Right forelimb (tissue), 1 donor: ENCODE measurements at places on chromosomes 1 and 21.

DNA sequence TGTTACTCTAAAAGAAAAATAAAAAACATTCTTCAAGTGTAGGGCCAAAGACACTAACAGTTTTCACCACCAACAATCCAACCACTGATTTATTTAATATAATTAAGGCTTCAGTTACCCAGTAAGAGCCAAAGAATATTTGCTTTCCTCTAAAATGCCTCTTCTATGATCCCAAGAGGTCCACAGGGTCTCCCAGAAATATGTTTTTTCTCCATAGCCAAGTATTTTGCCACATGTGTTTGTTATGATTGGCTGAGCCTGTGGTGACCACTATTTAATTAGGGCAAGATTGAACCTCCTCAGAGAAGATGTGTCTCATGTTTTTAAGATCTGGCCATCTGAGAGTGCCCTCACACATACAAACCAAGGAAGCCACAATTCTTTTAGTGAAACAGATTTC lies 135.9 kb downstream of the TPR start:
- no peak for DNase-seq

DNA sequence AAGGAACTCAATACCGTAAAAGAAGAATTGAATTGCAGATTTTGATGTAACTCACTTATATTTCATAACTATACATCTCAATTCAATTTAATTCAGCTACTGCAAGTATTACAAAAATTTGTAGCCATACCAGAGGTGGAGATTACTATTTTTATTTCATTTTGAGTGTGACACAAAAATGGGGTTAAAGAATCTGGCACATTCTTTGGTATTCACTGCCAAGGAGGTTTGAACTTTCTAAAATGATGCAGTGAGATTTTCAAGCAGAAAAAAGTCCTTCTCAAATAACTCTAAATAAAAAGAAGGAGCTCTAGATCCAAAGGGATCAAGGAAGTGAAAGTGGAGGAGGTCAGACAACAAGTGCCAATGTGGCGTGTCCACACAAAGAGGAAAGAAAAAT lies 569.0 kb downstream of the DPYD start:
- DNase-seq = no peak

- DNase-seq = no peak
These were observed 246.9 kb upstream of the IRF2BP2 start for GRCh38 chr1:234856845-234857245.

DNA sequence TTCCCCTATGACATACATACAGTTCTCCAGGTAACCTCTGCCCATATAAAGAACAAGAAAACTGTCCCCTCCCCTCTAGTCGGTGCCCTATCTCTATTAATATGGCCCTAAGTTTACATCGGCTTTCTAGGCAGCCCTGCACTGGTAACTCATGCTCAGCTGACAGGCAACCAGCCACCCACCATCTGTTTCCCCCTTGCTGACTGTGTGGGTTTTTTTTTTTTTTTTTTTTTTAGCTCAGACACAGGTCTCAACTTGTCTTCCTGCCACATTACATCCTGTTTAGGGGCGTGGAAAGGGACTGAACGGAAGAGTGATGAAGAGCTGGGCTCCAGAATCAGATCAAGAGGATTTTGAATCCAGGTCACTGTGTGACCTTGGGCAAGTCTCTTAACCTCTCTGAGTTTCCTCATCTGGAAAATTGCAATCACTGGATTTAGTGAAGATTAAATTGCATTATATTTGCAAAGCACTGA lies 14.0 kb downstream of the LAPTM5 start:
- DNase-seq = no peak

- no peak for DNase-seq
These were observed 134.2 kb upstream of the HP1BP3 start for GRCh38 chr1:20921285-20921684.

GRCh38 chr1:94805912-94806311 lies 14.2 kb upstream of the SLC44A3 start:
- DNase-seq = peak; percentile 63

- peak; percentile 51 for DNase-seq
These were observed 5.3 kb upstream of the MROH9 start for GRCh38 chr1:170929835-170930554.

DNA sequence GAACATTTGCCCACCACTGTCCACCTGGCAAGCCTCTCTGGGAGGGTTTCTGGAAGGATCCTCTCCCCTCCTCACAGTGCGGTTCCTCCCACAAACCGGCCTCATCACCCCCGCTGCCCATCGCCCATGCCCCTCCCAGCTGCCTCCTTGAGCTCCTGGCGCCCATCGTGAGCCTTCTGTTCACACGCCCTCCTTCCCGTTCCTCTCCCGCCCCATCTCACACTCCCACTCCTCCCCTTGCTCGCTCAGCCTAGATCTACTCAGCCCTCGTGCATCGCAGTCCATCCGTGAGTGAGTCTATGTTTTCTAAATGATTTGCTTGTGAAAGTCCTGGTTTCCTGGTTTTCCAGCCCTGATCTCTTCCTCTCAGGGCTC lies 119.1 kb upstream of the C1orf174 start:
- DNase-seq = no peak

DNA sequence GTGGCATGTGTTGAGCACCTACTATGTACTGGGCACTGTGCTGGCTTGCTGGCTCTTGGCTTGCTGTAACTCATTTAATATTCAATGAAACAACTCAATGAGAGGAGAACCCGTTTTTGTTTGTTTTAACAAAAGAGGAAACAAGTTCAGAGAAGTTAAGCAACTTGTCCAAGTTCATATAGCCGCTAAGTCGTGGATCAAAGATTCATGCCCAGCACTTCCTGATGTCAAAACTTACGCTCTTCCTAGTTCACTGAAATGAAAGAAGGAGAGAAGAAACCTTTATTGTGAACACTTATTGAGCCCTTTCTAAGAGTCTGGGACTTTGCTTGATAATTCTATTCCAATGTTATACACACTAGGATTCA lies 475.9 kb downstream of the PTPRU start:
- DNase-seq = no peak

DNA sequence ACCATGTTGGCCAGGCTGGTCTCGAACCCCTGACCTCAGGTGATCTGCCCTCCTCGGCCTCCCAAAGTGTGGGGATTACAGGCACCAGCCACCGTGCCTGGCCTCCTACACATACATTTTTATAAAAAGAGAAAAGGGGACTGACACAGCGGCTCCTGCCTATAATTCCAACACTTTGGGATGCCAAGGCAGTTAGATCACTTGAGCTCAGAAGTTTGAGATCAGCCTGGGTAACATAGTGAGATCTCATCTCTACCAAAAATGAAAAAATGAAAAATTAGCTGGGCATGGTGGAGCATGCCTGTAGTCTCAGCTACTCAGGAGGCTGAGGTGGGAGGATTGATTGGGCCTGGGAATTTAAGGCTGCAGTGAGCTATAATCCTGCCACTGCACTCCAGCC lies 23.4 kb downstream of the ZNF281 start:
- no peak for DNase-seq

DNA sequence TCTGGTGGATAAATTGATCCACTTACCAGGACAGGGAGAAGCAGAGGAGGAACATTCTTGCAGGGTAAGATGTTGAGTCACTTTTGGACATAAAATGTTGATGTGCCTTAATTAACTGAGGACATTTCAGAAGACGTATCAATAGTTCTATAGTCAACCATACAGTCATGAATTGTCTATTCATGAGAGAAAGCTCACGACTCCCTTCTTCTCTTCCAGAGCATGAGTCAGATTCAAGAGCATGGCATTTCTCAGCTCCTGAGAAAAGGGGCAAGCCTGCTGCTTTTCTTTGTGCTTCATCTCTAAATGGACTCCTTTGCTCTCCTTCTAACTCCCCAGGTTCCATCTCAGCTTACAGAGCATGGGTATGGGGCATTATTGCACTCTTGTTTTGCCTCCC lies 55.7 kb downstream of the ADGRL4 start:
- DNase-seq = no peak

DNA sequence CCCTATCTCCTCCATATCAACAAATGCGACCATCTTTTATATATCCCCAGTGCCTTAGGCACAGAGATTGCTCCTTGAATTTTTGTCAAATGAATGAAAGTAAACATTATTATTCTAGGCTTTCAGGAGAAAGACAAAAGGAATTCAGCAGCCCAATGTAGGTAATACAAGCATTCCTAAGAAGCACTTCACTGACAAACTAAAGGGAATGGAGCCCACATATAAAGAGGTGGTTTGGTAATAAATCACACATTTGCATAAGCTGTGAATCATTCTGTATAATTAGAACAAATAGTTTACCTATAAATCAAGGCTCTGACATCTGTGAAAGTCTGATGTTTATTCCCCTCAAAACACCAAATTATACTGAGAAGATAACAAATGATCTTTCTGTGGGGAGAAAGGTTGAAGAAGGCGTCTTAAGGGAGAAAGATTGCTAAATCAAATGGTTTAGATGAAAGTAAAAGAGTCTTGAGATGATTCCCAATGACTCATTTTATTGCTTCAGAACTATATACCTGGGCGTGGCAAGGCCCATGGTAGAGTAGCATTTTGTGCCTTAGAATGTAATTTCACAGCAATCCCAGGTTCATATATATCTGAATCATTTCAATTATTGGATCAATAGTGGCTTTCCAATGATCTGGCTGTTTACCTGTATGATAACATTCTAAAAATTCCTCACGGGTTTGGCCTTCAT lies 558.1 kb downstream of the AGBL4 start:
- no peak for DNase-seq

DNA sequence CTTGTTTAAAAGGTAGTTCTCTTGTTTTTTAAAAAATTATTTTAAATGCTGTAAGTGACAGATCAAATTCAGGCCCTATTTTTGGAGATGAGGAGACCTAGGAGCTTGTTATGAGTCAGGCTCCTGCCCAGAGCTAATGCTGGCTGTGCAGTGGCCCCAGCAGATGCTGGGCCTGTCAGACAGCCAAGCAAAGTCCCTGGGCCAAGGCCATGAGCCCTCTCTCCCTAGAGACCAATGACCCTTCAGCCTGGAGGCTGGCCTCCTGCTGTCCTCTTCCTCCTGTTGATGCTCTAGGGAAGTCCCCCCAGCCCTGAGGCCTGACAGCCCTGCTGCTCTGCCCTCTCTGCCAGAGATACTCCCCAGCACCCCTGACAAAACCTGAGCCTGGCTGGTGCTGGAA lies 128.1 kb upstream of the CTTNBP2NL start:
- no peak for DNase-seq

GRCh38 chr1:35589516-35590427 lies 16.7 kb downstream of the TFAP2E start:
- no peak for DNase-seq

- no peak for DNase-seq
These were observed 162.2 kb upstream of the LHX8 start for GRCh38 chr1:74971982-74972381.

DNA sequence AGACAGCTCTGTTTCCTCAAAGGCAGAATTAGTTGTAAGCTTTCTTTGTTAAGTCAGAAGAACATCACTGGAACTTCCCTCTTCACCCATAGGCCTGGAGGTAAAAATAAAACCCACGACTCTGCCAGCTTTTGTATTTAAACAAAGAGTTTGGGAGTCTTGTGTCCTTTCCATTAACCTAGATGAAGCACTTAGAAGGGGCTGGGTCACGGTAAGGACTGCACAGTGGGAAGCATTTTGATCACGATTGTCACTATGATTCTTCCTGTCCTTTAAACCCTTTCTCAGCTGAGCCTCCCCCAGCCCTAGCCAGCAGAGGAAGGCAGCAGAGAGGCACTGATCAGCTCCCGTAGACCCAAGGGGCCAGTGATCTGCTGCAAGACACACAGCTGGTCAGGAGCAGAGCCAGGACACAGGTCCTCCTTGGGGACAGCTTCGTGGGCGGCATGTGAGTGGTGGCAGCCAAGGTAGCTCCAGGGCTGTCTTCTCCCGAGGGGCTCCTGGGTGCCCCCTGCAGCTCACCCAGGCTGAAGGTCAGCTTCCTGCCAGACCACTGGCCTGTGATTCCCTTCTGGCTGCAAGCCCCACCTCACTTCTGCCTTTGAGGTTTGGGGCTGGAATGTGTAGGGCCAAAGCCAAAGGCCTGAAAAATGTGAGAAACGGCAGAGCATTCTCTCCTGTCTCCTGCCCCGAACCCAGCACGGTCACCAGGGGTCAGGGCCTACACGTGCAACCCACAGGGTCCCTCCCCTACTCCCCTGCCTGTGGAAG lies 4.0 kb upstream of the LAPTM5 start:
- no peak for DNase-seq

GRCh38 chr1:114299331-114299975 lies 145.8 kb upstream of the SYT6 start:
- no peak for DNase-seq

DNA sequence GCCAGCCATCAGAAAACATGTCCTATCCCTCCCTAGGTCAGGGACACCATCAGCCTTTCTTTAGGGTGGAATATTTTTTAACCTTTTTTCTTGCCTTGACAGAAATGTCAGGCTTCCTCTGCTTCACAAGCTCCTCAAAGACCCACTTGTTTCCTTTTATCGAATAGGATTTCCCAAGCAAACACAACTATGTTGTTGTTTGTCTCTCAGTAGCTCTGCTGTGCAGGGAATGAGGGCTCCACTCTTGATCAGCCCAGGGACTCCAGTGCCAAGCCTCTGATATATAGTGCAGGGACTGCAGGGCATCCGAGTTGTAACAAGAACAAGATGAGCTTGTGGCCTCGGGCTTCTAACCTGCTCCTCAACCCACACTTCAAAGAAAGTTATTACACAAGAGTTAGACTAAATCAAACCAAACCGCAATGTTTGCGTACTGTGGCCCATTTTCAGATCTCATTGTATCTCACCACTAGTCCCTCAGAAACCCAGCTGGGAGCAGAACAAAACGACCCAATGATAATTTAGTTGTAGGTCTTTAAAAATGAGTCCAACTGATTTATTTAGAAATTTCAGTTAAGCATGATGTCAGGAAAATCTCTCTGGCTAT lies 108.1 kb downstream of the ATG4C start:
- DNase-seq = no peak

DNA sequence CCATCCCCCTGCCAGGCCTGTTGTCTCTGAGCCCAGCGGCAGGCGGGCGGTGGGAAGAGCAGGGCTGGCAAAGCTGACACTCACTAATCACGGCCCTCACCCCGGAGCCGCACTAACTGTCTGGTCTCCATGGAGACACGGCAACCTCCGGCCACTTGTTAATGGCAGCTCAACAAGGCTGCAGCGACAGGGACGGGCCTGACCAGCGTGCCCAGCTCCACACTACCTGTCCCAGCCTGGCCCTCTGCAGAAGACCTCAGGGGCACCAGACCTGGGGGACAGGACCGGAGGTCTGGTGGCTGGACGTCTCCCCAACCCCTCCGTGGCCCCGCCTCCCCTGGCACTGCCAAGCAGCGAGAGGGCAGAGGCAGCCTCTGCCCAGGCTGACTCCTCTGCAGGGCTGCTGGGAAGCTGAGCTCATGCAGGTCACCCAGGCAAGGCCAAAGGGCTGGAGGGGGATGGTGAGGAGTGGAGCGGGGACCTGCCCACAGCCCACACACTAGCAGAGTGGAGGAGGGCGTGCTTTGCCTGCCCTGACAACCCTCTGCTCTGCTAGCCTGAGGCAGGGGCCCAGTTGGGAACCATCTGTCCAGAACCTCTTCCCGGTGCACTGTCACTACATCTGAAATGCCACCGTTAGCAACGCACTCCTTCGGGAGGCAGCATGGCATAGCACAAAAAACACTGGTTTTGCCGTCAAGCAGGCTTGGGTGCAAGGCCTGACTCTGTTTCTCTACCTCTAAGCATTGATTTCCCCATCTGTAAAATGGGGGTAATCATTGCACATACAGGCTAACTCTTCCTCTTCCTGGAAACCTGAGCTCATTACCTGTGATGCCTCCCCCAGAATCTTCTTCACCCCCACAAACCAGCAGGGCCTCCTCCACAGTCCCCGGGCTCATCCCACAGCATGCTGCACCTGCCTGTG lies 29.6 kb upstream of the WASF2 start:
- DNase-seq = peak; percentile 60
